ENCODE measurements at places on chromosomes 5 and 9. TPM values are rescaled to one million over a fixed set of nuclear protein-coding genes. Genes with fewer than 3 reads are reported as not detected.

ASTN2 gene
- 3.1 TPM for total RNA-seq

CCNO gene
- not detected for total RNA-seq

EIF4E1B gene
- not detected for total RNA-seq

BICD2 gene
- total RNA-seq: 34.8 TPM

SMIM3 gene
- 177 TPM for total RNA-seq

CENPK gene
- total RNA-seq: 0.80 TPM

PCDHAC2 gene
- total RNA-seq: 1.1 TPM

LCP2 gene
- total RNA-seq: 52.4 TPM

NR2F1-AS1 gene
- total RNA-seq: 23.2 TPM

PAPPA gene
- 5.7 TPM for total RNA-seq

OR1J2 gene
- total RNA-seq: not detected
